Heart left ventricle (tissue), 16 donors: ENCODE measurements at places on chromosomes 11 and 22. TPM values are rescaled to one million over a fixed set of nuclear protein-coding genes. Genes with fewer than 3 reads are reported as not detected.

The ALG12 gene
- 15.8 TPM for total RNA-seq

GRCh38 chr11:86748296-86748695, 52.0 kb upstream of the PRSS23 start:
- no peaks in the 10 kb centered on the region for H3K27me3 ChIP-seq
- H3K27ac ChIP-seq = no peak overlapping the region
- no peaks in the 10 kb centered on the region for H3K4me1 ChIP-seq
- DNase-seq = no peak

DNA sequence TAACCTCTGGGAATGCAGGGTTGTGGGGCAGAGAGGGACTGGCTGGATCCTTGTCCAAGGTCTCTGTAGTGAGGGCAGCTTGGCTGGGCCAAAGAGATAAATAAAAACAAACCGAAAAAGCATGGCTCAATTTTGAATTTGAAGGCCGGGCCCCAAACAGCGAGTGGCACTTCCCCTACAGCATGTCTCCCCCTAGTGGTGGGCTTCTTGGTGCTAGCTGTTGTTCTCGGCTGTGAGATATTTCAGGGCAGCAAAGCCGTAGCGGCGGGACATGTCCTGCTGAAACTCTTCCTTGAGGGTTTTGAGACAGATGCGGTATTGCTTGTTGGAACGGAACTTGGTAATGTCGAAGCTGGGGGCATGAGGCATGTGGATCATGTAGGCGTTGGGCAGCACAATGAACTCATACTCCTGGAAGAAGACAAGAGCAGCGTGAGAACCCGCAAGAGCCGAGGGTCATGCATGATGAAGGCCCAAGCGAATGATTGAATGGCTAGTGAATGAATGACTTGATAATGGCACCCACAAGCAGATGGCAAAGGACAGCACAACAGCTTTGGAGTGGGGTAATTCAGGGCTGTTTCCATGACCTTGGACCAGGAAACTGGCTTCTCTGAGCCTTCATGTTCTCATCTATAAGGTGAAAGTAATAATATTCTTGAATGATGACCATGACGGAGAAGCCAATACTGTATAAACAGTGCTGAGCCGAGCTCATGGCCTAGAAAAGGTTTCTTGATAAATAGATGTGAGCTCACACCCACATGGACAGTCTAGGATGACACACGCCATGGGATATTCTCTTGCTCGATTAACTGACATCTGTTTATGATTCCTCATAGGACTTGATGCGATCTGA, 216.3 kb upstream of the SYN3 start:
- H3K27ac ChIP-seq = peak overlapping the region; percentile 35
- H3K4me1 ChIP-seq = peaks cover 16% of the 10 kb centered on the region
- DNase-seq = no peak
- no peaks in the 10 kb centered on the region for H3K27me3 ChIP-seq

DNA sequence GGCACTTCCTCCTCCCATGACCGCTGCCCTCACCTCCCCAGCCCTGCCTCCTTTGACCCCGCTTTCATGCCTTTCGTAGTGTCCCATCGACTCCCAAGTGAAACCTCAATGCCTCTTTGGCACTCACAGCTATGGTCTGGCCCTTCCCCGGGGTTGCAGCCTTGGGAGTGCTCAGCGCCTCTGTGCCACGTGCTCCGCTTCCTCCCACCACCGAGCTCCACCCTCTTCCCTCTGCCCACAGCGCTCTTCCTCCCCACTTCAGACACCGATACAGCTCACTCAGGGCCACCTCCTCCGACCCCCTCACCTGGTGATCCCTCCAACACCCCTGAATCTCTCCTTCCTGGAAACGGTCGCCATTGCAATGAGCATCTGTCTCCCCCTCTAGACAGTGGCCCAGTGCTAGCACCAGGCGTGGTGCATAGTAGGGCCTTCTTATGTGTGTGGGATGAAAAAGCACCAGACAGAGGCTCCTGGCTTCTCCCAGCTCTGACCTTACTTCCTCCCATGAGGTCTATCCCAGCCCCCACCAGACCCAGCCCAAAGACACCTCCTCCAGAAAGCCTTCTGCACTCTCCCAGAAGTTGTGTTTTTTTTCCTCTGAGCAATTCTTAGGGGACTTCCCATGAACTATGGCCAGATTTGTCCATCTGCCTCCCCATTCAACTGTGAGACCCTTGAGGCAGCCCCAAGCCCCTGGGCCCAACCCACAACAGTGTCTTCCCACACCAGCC, 16.4 kb upstream of the SCGB1A1 start:
- H3K36me3 ChIP-seq = no peaks in the 10 kb centered on the region
- H3K27me3 ChIP-seq = no peaks in the 10 kb centered on the region
- H3K4me3 ChIP-seq = peak overlapping the region; percentile 28
- H3K4me1 ChIP-seq = peaks cover 39% of the 10 kb centered on the region
- no peak for DNase-seq

- H3K27me3 ChIP-seq = no peaks in the 10 kb centered on the region
- H3K27ac ChIP-seq = no peak overlapping the region
- peaks cover 60% of the 10 kb centered on the region for H3K4me1 ChIP-seq
- H3K4me3 ChIP-seq = no peak overlapping the region
- no peak for DNase-seq
- H3K36me3 ChIP-seq = no peaks in the 10 kb centered on the region
These were observed 52.8 kb downstream of the BCR start for GRCh38 chr22:23233084-23233531.

DNA sequence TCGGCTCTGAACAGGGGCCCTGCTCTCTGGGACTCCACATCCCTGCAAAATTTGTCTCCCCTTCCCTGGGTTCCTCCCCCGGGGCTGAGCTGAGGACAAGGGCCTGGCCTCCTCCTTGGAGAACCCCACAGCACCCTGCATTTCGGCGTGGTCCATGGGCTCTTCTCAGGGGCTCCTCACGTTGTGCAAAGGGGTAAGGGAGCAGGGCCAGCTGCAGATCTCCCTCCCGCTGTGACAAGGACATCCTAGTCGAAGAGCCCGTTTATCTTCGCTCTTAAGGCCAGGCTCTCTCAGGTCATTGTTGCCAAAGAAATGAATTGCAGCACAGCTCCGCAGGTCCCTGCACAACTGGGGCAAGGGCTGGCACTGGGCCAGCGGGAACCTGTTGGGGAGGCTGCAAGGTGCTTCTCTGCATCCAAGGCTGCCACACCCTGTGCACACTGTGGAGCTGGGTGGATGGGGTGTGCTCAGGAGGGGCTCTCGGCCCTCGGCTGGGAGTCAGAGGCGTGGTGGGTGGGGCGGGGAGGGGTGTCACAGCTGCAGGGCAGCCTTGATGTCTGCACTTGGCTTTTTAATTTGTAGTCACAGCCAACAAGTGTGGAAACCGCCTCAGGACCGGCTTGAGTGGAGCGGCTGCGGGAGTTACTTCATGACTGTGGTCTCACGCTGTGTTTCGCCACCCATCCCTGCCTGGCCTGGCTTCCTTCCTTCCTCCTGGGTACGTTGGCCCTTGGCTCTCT, 26.6 kb upstream of the SEPTIN5 start:
- H3K4me1 ChIP-seq = peaks cover 11% of the 10 kb centered on the region
- no peak overlapping the region for H3K4me3 ChIP-seq
- H3K27ac ChIP-seq = no peak overlapping the region
- no peaks in the 10 kb centered on the region for H3K36me3 ChIP-seq
- no peak for DNase-seq

DNA sequence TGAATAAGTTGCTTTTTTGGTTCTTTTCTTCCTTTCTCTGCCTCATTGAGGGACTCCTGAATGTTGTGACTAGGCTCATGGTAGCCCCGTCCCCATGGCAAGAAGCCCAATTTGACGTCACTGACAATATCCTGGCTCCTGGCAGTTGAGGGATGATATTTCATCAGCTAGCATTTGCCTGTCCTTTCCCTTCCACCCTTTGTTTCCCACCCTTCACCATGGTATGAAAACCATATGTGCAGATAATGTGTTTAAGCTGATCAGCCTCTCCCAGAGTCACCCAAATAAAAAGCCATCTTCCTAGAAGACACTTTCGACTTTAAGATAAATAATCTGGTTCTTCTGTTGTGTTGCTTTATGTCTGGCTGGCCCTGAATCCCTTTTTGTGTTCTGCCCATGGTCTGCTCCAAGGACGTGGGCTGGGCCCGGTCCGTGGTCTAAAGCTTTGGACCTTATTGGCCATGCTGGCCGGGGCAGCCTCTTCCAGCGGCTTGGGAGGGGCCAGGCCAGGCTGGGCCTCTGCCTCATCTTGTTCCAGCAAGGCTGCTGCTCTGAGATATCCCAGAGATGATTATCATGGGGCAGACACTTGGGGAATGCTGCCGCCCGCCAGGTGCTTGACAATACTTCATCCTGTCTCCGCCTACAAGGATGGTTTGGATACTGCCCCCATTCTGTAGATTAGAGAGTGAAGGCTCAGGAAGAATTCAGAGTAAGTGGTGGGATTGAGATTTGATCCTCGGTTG, 5.1 kb downstream of the TSPAN18 start:
- no peaks in the 10 kb centered on the region for H3K36me3 ChIP-seq
- H3K27ac ChIP-seq = peak overlapping the region; percentile 52
- no peaks in the 10 kb centered on the region for H3K27me3 ChIP-seq
- no peak overlapping the region for H3K4me3 ChIP-seq

The INS gene
- not detected for total RNA-seq

DNA sequence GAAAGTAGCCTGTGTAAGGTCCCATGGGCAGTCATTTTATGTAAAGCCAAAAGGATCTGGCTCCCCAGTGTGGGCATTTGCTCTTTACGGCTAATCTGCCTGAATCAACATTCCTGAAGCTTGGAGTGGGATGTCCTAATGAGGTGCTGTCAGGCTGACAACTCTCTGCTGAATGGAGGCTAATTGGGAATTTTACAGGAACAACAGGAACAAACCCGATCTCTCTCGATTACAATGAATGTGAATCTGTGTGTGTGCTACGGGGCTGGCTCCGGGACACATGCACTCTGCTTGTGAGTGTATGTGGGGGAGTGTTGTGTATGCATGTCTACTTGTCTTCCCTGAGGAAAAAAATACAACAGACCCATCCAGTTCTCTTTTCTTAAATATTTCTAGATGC, 415.2 kb downstream of the TENM4 start:
- H3K27ac ChIP-seq = no peak overlapping the region
- H3K27me3 ChIP-seq = peaks cover 7% of the 10 kb centered on the region
- peaks cover 3% of the 10 kb centered on the region for H3K4me1 ChIP-seq

- H3K4me3 ChIP-seq = no peak overlapping the region
- no peaks in the 10 kb centered on the region for H3K27me3 ChIP-seq
- no peaks in the 10 kb centered on the region for H3K4me1 ChIP-seq
- H3K36me3 ChIP-seq = no peaks in the 10 kb centered on the region
- H3K27ac ChIP-seq = no peak overlapping the region
These were observed 13.5 kb downstream of the SCN3B start for GRCh38 chr11:123640677-123641494.

DNA sequence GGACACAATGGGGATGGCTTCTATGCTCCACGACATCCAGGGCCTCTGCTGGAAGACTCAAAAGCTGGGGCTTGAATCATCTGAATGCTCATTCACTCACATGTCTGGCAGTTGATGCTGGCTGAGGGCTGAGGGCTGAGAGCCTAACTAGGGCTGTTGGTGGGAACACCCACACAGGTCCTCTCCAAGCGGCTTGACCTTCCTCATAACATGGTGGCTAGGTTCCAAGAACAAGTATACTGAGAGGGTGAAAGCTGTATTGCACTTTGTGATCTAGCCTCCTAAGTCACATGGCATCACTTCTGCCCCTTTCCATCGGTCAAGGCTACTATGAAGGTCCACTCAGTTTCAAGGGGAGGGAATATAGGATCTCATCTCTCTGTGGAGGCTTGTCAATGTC, 7.5 kb downstream of the TMEM151A start:
- no peak overlapping the region for H3K4me3 ChIP-seq
- H3K27ac ChIP-seq = no peak overlapping the region
- H3K27me3 ChIP-seq = peaks cover 6% of the 10 kb centered on the region

The CHCHD10 gene
- total RNA-seq = 420 TPM

The SFI1 gene
- 18.3 TPM for total RNA-seq

DNA sequence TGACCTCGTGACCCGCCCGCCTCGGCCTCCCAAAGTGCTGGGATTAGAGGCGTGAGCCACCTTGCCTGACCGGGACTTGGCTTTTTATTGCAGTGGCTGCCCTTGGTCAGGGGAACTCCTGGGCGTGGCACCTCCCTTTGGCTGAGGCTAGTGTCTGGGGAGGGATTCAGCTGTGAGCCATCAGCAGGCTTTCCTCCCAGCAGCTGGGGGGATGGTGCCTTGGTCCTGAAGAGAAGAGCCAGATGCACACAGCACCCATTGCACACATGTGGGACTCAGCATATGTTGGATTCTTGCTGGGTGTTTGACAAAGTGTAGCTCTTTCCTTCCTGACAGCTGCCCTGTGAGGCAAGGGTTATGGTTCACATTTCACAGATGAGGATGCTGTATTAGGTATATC, 8.4 kb downstream of the CYTH4 start:
- H3K4me3 ChIP-seq = no peak overlapping the region
- peaks cover 85% of the 10 kb centered on the region for H3K36me3 ChIP-seq
- H3K27me3 ChIP-seq = no peaks in the 10 kb centered on the region
- H3K4me1 ChIP-seq = no peaks in the 10 kb centered on the region

The CALCB gene
- total RNA-seq = not detected

GRCh38 chr11:6320411-6321155, at the start of gene CAVIN3:
Gene CAVIN3 (minus strand): TSS chr11:6320501. CDS start chr11:6320476, 25 bp downstream.
- H3K4me1 ChIP-seq = peaks cover 51% of the 10 kb centered on the region
- no peaks in the 10 kb centered on the region for H3K36me3 ChIP-seq
- peak; percentile 91 for DNase-seq
- peak within 1 kb of the TSS; percentile 64 for H3K4me3 ChIP-seq
- no peaks in the 10 kb centered on the region for H3K27me3 ChIP-seq
- H3K27ac ChIP-seq = peak within 1 kb of the TSS; percentile 99

- no peak for DNase-seq
- H3K4me1 ChIP-seq = no peaks in the 10 kb centered on the region
- H3K4me3 ChIP-seq = no peak overlapping the region
- H3K27ac ChIP-seq = no peak overlapping the region
These were observed 7.5 kb downstream of the TCF20 start for GRCh38 chr22:42262964-42263363.

DNA sequence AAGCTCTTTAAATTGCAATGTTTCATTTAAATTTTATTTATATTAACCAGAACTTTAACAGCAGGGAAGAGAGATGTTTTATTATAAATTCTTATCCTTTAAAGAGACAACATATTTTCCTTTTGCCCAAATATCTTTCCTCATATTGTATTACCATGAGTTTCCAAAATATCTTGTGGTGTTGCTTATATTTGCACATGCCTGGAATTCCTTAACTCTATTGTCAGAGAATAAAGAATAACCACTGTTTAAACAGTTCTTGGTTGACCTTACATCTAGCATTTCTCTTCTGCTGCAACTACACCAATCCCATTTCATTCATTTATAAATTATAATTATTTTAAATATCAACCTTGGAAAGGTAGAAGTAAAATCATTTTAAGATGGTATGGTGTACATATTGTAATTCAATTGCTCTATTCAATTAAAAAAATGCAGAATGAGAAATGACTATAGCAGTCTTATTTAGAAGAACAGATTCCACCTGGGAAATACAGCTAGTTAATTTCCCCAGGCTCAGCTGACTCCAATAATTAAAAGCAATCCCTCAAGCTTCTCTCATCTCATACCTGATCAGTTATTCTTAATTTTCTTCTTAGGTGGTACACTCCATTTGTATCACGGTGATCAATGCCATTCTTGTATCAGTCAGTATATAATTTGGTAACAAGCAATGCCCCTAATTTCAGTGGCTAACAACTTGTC, 923.3 kb downstream of the KCNA4 start:
- no peak overlapping the region for H3K27ac ChIP-seq
- H3K36me3 ChIP-seq = no peaks in the 10 kb centered on the region
